Common myeloid progenitor, CD34-positive (primary cell): ENCODE measurements at places on chromosomes 12 and 14.
A peak's percentile ranks its signal among the peaks of the same experiment; 100 is the strongest.

GRCh38 chr14:94816113-94816512 lies 46.2 kb upstream of the GSC start:
- DNase-seq, result no peak

GRCh38 chr14:104399432-104400155 lies 180.0 kb upstream of the C14orf180 start:
- DNase-seq, result no peak

GRCh38 chr12:28232211-28232928 lies 42.1 kb downstream of the CCDC91 start:
- DNase-seq, result no peak

GRCh38 chr14:76090616-76091391 lies 60.9 kb upstream of the GPATCH2L start:
- peak; percentile 11 for DNase-seq
